ENCODE measurements at places on chromosomes 2 and 18. TPM values are rescaled to one million over a fixed set of nuclear protein-coding genes. Genes with fewer than 3 reads are reported as not detected.

GRCh38 chr18:67143028-67143427, 373.5 kb downstream of the DSEL start:
- H3K4me1 ChIP-seq = no peaks in the 10 kb centered on the region
- no peak overlapping the region for H3K27ac ChIP-seq
- DNase-seq = no peak
- no peaks in the 10 kb centered on the region for H3K36me3 ChIP-seq
- no peak overlapping the region for H3K4me3 ChIP-seq

DSG1 gene
- total RNA-seq = not detected

DNA sequence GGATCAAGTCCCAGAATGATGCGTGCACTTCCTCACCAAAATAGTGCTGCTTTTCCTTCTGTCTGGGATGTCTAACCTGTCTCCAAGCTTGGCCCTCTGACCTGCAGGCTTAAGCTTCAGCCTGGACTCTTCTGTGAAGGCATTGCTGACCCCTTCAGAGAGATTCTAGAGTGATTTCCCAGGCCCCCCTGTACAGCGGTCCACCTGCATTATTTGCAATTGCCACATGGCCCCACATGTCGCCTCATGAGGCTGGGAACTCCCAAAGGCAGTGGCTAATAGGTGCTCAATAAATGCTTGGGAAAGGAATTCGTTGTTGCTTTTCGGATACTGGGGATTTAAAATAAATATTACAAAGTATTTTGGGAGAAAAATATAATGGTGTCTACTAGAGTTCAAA, 32.3 kb upstream of the MEP1B start:
- no peaks in the 10 kb centered on the region for H3K4me1 ChIP-seq
- no peak overlapping the region for H3K4me3 ChIP-seq
- DNase-seq = no peak
- H3K27ac ChIP-seq = no peak overlapping the region

- peak overlapping the region; percentile 67 for H3K27ac ChIP-seq
- DNase-seq = no peak
- no peak overlapping the region for H3K4me3 ChIP-seq
- no peaks in the 10 kb centered on the region for H3K36me3 ChIP-seq
- H3K27me3 ChIP-seq = no peaks in the 10 kb centered on the region
Measured at GRCh38 chr2:191637182-191638078, 40.5 kb upstream of the NABP1 start.

Data from colonic mucosa (tissue), 4 donors.